ENCODE measurements at places on chromosomes 4 and X.

DNA sequence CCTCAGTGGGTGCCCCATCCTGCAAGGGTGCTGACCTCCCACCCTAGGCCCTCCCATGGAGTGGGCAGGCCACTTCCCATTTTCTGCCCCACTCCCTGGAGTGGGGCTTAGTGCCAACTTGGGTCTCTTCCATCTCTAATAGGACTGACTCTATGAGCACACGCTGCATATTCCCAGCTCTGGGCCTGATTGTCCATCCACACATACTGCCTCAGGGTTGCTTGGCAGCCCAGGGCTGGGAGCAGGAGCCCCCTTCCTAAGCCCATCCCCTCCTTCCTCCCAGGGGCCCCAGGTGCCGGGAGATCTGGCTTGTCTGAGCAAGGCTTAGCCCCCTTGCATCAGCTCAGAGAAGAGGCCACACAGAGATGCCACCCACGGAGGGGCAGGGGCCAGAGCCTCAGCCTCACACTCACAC lies 55.1 kb downstream of the PJA1 start:
- DNase-seq = no peak

DNA sequence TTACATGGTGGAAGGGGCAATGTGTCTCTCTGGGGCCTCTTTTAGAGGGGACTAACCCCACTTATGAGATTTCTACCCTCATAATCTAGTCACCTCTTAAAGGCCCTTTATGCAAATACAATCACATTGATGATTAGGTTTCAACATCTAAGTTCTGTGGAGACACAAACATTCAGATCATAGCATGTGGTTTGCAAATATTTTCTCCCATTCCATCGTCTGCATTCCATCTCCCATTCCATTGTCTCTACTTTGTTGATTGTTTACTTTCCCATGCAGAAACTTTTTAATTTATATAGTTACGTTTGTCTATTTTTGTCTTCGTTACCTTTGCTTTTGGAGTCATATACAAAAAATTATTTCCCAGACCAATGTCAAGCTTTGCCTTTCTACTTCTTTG lies 927.5 kb upstream of the INTU start:
- no peak for DNase-seq

- DNase-seq = no peak
These were observed 18.5 kb downstream of the DCAF8L2 start for GRCh38 chrX:27608671-27609070.

- no peak for DNase-seq
These were observed 19.3 kb downstream of the RAP2C start for GRCh38 chrX:132199941-132200340.

DNA sequence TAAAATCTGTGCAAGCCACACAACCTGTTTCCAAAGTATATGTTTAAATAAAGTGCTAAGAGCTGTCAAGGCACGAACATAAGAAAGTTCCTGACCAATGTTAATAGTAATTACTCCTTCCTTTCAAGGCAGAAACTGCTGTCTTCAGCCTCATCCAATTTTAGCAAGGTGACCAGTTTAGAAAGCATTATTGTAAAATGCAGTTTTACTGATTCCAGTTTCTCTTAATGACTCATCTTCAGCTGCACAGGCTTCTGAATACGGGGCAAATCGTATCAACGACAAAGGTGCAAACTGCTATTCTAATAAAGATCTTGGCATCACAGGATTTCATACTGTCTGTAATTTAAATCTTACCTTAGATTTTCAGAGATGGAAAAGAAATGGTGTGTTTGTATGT lies 87.5 kb downstream of the PPP3CA start:
- no peak for DNase-seq

Measured in endothelial cell (in vitro differentiated cells).